Mucosa of descending colon (tissue), 3 donors: ENCODE measurements at places on chromosomes 6 and 20.
A peak's percentile ranks its signal among the peaks of the same experiment; 100 is the strongest.

DNA sequence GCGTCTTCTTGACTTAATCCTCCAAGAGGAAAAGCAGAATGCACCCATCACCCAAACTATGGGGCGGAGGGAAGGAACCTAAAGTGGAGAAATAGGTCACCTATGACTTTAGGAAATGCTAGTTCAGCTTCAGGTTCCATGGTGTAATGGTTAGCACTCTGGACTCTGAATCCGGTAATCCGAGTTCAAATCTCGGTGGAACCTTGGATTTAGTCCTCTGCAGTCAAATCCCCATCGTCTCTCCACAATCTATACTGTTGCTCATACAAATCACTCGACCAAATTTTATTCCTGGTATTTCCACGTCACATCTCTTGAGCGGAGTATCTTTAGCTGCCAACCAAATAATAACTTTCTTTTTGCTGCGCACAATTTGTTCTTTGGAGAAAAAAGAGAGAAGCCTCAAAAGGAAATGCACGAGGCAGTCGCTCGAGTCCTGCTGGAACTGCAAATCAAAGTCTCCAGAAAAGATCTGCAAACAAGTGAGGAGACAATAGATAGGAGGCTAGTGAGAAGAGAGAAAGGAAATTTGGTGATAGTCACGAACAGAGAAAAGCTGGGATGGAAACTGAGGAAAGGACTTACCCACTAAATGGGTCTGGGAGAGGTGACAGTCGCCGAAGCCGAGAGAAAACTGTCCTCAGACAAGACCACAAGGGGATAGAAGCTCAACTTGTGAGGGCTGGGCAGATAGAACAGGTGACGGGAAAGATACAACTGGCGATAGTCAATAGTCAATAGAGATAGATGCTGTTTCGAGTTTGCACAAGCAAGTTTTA, 16.6 kb downstream of the POM121L2 start:
- no peak for DNase-seq

- no peak for DNase-seq
Observed at GRCh38 chr20:4134861-4135379, 119.6 kb upstream of the RNF24 start.

DNA sequence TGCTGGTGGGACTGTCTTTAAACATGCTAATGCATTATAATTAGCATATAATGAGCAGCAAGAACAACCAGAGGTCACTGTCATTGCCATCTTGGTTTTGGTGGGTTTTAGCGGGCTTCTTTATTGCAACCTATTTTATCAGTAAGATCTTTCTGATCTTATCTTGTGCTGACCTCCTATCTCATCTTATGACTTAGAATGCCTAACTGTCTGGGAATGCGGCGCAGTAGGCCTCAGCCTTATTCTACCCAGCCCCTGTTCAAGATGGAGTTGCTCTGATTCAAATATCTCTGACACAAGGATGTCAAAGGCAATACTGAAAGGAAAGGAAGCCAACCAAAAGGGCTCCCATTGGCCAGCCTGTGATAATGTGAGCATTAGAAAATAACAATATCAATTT, 29.8 kb upstream of the SEC63 start:
- DNase-seq: no peak

DNA sequence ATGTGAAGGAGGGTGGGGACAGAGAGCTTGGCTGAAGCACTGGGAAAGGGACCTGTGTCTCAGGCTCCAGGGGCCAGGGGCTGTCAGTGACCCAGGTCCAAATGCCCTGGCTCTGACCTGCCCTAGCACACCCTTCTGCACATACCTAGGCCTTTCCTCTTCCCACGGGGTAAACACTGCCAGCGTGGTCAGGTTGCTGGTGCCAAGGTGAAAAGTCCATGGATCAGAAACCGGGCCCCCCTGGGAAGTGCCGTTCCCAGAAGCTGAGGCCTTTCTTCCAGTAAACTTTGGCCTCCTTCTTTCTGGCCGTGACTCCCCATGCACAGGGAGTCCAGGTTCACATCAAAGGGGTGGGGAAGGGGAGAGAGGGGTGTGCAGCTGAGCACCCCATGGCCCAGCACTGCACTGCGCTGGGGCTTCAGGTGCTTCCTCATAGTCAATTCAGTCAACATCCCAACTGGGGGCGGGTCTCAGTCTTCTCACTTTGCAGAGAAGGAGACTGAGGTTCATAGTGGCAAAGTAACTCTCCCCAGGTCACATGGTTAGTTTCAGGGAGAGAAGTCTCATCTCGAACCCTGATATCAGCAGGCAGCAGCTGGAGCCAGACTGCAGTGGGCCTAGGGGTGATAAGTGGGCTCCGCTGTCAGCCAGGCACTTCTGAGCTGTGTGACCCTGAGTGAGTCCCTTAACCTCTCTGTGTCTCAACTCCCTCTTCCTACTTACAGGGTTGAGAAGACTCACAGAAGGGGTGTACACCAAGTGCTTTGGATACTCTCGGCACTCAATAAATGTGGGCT, 17.0 kb downstream of the PCK1 start:
- DNase-seq: no peak

DNA sequence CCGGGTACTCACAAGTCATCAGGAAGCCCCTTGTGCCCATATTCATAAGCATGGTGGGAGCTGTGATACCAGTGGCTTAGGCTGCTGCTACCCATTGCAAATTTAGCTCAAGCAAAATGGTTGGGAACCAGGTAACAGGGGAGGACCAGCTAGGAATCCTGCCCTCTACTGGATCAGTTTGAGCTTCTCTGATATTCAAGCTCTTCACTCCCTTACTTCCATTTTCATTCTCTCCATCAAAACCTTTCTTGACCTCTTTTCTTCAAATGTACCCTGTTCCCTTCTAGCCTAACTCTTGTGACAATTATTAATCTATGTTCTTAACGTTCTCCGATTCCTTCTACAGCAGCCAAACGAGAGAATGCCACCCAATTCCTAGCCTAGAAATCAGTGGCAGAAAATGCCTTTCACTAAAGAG, 9.7 kb downstream of the NOL7 start:
- DNase-seq: no peak

GRCh38 chr20:10672624-10673127, 1.1 kb downstream of the JAG1 start:
- peak; percentile 80 for DNase-seq

GRCh38 chr6:13522656-13523055, 35.3 kb upstream of the GFOD1 start:
- DNase-seq: no peak

DNA sequence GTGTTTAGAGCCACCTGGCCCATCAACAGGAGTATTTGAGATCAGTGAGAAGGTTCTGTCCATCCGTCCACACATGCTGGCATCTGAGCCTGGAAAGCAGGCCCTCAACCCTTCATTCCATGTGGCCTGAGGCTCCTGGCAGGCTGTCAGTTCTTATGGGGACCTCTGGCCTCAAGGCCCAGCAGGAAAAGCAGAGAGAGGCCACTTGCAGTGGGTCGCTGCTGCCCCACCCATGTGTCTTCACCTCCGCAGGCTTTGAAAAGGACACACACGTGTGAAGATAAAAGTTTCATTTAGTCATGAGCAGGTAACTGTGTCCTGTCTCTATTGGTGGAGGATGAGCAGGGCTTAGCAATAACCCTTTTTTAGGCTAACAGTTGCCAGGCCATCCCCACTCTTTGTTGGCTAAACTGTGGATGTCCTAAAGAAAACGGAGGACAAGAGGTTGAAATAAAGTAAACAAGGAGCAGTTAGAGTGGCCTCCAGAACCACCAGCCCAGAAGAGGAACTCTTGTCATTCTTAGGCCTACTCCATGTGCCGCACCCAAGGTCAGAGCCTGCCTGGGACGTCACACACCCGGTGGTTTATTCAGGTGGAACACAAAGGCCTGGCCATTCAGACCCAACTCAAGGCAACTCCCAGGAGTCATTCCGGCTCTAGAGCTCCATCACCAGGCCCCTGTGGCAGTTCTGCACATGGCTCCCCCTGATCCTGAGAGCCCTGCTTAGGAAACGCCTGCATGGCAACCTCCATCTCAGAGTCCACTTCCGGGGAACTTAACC, 143.4 kb upstream of the CST7 start:
- DNase-seq: no peak

DNA sequence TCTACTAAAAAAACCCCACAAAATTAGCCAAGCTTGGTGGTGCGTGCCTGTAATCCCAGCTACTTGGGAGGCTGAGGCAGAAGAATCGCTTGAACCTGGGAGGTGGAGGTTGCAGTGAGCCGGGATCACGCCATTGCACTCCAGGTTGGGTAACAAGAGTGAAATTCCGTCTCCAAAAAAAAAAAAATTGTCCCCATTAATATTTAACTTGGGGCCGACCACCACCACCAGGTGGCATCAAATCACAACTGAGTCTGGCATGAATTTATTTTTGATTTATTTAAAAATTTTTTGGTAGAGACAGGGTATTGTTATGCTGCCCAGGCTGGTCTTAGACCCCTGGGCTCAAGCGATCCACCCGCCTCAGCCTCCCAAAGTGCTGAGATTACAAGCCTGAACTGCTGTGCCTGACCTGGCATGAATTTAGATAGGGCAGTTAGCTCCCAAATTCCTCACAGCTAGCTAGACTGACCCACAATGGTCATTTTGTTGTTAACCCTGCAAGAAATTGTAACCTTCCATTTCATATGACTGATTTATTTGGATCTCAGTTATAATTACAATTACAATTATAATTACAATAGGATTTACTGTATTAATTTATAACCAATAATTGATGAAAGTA, 17.1 kb upstream of the BEND3 start:
- peak; percentile 58 for DNase-seq

GRCh38 chr6:152499931-152500330, 137.2 kb downstream of the SYNE1 start:
- DNase-seq: no peak

DNA sequence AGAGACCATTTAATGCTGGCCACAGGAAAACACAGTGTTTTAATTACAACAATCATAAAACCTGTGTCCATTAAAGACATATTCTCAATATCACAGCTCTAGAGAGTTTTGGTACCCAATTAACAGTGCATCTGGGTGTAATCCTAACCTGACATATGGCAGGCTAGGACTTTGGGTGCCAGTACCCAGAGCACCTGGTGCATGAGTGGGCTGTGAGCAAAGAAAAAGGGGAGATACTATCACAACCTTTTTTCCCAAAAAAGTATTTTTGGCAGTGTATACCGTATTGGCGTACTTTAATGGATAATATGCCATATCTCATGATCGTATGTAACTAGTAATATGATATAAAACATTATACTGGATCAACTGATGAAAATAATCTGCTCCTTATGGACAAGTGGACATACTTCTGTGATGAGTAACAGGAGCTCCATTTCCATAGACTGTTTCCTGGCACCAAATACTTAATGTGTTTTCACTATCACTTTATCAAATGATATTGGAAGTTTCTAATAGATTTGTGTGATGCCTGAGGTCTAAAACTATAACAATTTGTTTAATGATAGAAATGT, 91.7 kb downstream of the COL19A1 start:
- DNase-seq: no peak

- no peak for DNase-seq
Observed at GRCh38 chr6:3944246-3944645, 95.1 kb downstream of the FAM50B start.

DNA sequence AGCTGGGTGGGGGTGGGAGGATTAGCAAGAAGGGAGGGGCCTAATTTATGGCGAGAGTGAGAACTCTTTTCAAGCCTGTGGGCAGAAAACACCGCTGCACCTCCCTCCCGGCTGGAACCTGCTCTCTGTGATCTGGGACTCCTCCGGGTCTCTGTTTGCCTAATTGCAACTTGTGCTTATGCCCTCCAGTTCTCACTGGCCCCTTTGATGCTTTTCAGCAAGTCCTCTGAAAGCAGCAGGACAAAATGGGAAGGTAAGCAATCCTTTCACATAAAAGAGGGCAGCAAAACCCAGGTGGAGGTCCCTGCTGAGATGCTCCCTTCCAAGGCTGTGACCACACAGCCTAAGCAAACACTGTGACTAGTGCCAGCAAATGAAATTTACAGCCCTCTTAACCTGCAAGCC, 523.0 kb upstream of the FLRT3 start:
- no peak for DNase-seq

GRCh38 chr20:16405254-16405653, 168.0 kb downstream of the KIF16B start:
- no peak for DNase-seq

- DNase-seq: no peak
Observed at GRCh38 chr6:30188541-30188940, 24.7 kb downstream of the TRIM26 start.

DNA sequence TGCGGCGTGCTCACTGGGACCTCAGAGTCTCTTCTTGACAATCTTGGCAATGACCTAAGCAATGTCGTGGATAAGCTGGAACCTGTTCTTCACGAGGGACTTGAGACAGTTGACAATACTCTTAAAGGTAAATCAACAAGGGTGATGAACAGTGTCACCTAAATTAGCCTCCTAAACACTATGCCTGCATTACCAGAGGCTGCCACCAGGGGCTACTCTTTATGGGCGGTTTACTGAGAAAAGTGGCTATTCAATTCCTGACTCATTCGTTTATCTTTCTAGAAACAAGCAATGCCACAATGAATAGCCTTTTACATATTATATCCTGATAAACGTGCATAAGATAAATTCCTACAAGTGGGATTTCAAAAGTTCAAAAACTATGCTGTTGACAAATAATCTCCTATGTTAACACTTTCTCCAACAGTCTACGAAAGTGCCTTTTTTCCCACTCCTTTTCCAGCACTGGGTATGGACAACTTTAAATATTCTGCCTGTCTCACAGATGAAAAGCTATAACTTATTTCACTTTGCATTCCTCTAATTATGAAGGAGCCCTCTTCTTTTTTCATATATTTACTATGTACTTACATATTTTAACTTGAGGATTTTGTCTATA, 1.3 kb downstream of the BPIFA2 start:
- DNase-seq: no peak

DNA sequence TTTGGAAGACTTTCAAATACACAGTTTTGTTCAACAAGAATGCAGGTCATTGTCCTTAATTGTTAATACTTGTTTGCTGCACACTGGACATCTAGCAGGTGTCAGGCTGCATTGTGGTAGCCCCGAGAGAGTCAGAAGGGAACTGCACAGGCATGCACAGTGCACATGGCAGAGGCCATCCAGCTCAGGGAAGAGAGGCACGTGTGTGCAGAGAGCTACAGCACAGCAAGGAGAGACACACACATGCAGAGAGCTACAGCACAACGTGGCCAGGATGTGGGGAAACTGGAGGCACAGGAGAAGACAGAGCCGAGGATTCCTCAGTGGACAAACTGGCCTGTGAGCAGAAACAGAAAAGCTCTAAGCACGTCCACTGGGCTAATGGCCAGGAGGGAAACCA, 272.0 kb downstream of the SMOC2 start:
- no peak for DNase-seq

GRCh38 chr6:137882225-137882961, 15.3 kb downstream of the TNFAIP3 start:
- DNase-seq: no peak

DNA sequence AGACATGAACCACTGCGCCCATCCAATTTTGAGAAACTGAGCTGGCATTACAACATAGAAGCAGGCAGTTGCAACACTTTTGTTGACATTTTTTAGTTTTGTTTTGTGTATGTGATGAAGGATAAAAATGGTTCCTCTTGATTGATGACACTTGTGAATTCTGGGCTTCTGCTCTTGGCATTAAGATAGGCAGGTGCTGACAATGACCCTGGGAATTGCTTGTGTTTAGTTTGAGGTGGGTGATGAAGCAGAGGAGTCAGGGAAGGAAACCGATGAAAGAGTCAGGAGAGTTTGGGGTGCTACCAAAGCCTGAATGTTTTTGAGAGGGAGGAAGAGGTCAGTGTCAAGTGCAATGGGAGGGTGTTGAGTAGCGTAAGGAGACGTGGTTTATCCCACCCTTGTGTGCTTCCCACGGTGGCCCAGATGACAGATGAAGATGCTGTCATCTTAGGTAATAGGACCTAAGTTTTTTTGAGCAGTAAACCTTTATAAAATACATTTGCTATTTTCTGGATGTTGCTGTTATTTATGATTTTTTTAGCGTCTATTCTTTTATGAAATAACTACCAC, 19.4 kb downstream of the CDS2 start:
- no peak for DNase-seq
